ENCODE measurements at places on chromosomes 7 and 10.

GRCh38 chr10:11424456-11425295 lies 186.8 kb downstream of the USP6NL start:
- no peak for DNase-seq

- no peak for DNase-seq
Observed at GRCh38 chr10:7426349-7426748, 15.5 kb upstream of the SFMBT2 start.

DNA sequence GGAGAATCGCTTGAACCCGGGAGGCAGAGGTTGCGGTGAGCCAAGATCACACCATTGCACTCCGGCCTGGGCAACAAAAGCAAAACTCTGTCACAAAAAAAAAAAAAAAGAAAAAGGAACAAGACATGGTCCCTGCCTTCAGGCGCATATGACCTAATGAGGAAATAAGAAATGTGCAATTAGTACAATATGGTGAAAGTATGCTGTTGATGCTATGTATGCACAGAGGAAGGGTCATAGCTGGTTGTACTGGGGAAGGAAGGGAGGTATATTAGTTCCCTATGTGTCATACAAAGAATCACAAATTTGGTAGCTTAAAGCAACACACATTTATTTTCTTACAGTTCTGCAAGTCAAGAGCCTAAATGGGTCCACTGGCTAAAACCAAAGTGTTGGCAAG lies 97.8 kb upstream of the MPP7 start:
- DNase-seq: no peak

DNA sequence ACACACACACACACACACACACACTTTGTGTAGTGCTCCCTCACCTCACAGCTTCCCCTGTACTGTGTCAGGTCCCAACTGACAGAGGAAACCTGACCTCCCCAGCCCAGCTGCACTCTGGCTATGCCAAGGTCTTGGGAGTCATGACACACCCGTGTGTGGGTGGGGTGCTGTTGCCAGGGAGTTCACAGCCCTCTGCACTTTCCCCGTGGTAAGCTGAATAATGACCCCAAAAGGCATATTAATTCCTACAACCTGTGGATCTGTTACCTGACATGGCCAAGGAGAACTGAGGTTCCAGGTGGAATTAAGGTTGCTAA lies 8.9 kb upstream of the NANOS1 start:
- DNase-seq: no peak

DNA sequence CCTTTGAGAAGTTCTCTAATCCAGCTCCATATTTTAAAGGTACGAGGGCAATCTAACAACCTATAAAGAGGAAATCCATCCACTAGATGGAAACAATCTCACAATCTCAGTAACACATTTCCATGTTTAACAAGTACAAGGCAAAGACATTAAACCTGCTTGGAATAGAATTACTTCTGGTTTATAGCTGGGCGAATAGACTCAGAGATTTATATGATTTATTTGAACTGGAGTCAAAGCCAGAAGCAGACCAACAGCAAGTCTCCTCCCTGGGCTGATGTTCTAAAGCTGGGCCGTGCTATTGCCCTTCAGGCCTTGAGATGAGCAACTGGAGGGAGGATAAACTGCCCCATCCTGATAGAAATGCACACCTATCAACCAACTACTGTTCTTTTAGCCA lies 25.3 kb downstream of the SLC26A3 start:
- no peak for DNase-seq

DNA sequence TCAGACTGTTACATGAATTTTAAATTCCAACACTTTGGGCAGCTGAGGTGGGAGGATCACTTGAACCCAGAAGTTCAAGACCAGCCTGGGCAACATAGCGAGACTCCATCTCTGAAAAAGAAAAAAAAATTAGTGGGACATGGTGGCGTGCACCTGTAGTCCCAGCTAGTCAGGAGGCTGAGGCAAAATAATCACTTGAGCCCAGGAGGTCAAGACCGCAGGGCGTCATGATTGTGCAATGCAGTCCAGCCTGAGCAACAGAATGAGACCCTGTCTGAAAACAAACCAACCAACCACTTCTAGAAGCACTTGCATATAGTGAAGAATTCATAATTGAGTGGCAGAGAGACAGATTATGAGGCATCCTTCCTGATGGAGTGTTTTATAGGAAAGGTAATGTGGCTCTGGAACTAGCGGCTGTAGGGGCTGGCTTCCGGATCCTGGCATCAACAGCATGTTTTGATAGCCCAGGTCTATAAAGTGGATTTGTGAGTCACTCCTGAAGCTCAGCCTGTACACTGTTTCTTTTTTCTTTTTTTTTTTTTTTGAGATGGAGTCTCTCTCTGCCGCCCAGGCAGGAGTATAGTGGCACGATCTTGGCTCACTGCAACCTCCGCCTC lies 40.3 kb upstream of the RSBN1L start:
- no peak for DNase-seq

- no peak for DNase-seq
Observed at GRCh38 chr7:16509829-16510228, 16.8 kb upstream of the LRRC72 start.

GRCh38 chr10:70622981-70623844 lies 20.7 kb upstream of the PRF1 start:
- DNase-seq: no peak
